ENCODE measurements at places on chromosomes 2 and 18. TPM values are rescaled to one million over a fixed set of nuclear protein-coding genes. Genes with fewer than 3 reads are reported as not detected.

DNA sequence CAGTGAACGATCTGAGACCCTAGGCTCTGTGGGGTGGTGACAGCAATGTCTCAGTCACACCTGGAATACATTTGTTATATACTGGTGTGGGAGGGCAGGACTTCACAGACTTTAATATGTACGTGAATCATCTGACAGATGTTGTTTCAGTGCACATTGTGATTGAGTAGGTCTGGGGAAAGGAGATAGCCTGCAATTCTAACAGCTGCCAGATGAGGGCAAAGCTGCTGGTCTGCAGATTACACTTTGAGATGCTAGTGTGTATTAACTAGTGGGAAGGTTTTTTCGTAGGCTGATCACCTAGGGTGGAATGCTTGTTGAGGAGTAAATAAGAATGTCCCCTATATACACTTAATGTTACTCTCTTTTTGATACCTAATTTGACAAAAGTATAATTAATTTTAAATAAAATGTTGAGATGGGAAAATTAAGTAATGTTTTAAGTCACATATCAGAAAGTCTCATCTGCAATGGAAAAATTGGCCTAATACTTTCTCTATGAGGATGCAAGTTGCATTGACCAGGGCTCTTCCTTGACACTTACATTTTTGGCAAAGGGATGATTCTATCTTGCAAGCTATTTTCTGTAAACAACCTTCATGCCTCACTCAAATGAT is 496.9 kb upstream of the HNMT start:
- DNase-seq = no peak

DNA sequence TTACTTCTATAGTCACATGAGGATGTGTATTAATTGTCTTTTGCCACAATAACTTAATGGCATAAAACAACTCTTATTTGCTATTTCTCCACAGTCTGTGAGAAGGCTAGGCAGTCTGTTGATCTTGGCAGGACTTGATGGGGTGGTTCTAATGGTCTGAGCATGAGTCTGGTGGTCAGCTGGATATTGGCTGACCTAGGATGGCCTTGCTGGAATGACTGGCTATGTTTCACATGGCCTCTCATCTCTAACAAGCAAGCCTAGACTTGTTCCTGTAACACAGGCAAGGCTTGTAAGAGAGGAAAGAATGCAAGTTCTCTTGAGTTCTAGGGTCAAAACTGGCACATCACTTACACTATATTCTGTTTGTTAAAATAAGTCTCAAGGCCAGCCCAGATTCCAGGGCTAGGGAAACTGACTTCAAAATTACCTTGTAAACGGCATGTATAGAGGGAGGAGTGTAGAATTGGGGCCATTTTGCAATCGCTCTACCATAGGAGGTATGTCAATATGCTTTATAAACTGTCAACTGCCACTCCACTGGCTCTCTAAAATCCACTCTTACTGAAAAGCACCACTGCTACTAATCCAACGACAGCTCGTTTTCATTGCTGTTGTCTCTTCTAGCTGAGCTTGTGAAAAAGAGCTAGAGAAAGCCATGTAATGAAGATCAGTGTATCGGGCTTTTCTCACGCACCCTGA is 325.0 kb upstream of the PKDCC start:
- DNase-seq = no peak

DNAJC5G gene
- total RNA-seq = 2.3 TPM

DNA sequence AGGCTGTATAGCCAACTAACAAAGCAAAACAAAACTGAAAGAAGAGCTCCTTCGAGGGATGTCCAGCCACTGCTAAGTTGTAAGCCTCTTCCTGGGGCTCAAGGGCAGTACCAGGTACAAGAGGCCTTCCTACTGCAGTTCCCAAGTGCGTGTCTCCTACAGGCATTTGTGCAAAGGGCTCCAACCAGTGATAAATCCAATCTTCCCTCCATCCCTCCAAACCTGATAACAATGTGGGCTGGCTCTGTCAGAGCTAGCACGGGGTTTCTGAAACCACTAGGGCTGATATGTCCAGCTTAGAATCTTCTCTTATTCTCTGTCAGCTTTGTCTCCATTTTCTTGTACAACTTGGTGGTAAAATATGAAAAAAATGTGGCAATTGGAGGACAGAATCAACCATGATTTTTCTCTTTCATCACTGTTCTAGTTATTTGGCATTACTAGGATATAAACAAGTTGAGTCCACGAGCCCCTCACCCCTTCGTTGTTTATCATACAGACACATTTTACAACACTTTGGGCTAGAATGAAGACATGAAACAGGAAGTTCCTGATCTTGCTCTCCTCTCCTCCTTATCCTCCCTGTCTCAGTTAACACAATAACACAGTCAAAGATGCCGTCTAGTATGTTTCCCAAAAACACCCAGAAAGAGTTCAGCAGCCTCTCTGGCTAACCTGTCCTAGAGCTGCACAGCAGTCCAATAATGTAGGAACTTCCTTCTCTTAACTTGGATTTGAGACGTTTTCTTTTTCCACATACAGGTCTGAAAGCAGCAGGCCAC is 35.4 kb upstream of the WIPF1 start:
- no peak for DNase-seq

TET3 gene
- total RNA-seq = 2.0 TPM

GRCh38 chr2:85697096-85697495 is 2.9 kb downstream of the GNLY start:
- DNase-seq = no peak

CNTNAP5 gene
- not detected for total RNA-seq

HOXD13 gene
- total RNA-seq = not detected

DNA sequence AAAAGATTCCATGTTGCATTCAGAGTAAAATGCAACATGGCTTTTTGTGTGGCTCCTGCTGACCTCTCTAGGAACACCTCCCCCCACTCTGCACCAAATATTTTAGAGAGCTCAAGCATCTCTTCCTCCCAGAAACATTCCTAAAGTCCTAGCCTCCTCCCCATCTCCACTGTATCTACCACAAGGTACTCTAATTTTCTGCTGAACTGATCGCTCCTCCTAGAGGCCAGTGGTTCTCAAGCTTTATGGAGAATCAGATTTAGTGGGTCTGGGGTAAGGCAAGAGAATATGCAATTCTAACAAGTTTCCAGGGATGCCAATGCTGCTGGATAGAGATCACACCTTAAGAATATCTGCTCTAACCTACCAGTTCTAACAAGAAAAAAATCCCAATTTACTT is 89.5 kb upstream of the HNRNPA3 start:
- DNase-seq = no peak

DNA sequence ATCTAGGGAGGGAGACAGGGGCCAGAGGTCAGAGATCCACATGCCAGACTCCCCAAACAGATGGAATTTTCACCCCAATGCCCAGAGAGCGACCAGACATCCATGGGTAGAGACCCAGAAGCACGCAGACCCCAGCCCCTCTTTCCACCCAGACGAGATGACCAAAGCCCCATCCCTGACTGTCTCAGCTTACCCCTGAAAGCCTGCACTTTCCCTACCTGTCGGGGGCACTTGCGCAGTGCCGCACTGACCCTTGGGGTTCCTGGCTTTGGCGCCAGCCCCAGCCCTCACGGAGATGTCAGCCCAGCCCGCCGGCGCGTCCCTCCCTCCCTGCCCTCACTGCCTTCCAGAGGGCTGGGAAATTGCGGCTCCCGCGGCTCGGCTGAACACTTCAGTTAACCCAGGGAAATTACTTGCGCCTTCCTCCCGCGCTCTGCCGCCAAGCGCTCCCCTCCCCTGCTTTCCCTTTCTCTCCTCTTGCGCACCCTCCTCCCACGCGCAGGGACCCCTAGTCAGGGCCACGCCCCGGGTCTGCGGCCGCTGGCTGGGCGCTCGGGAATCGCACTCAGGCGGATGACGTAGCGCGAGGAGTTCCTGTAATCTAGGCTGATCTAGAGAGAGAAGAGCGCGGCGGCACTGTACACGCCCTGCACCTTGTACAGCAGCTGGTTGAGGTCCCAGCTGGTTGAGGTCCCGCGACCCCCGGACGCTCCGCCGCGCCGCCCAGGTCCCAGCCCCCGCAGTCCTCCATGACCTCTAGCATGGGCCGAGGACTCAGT is 12.0 kb downstream of the ALPG start:
- DNase-seq = no peak

DNA sequence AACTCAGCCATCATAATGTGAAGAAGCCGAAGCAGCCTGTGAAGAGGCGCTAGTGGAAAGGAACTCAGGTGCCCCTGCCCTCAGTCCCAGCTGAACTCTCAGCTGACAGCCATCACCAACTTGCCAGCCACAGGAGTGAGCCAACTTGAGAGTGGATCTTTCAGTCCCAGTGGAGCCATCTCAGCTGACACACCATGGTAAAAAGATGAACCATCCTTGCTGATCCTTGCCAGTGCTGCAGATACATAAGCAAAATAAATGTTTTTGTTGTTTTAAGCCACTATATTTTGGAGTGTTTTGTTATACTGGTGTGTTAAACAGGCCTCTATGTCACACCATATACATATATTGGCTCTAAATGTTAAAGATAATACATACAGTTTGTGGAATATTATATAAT is 195.8 kb upstream of the SPRED2 start:
- no peak for DNase-seq

DNA sequence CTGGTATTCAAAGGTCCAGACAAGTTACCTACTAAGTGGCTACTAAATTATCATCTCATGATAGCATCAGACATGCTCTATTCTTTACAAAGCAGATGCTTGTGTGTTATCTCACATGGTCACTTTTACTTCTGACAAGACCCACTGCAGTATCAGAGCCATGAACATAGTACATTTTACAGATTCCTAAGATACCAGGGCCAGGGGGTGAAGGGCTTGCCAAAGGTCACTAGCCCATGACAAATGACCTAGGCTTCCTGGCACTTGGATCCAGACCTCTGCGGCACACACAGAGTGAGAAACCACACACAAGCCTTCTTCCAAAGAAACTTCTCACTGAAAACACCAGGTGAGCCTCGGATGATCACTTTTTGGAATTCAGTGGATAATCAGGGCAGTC is 446.8 kb downstream of the EIPR1 start:
- no peak for DNase-seq

SULT1C4 gene
- total RNA-seq = 2.7 TPM

DNA sequence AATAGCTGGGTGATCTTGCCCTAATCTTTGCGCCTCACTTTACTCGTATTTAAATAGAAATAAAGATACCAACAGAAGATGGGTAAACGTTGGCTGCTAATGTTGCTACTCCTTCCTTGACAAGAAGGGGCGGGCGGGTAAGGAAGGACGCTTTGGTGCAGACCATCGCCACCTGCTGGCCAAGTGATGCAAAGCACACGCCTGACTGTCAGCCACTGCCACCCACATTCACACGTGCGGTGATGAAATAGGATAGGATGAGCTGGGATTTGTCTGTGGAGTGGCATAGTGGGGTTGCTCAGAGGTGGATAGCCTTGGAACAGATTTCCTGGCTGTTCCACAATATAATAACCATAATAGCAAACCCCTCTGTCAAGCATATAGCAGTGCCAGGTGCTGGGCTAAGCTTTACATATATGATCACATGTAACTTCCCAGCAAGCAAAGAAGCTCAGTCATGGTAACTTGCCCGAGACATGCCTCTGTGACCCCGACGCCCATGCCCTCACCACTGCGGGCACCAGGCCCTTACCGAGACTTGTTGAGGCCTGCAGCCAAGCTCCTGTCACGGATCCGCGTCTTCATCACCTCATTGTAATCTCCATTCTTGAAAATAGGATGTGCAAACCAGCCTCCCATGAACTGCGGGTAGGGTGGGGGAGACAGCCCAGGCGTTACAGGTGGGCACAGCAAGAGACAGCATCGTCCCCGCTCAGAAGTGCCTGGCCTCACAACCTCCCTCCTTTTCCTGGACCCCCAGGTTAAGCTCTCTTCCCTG is 39.3 kb downstream of the LCT start:
- peak; percentile 81 for DNase-seq

DNA sequence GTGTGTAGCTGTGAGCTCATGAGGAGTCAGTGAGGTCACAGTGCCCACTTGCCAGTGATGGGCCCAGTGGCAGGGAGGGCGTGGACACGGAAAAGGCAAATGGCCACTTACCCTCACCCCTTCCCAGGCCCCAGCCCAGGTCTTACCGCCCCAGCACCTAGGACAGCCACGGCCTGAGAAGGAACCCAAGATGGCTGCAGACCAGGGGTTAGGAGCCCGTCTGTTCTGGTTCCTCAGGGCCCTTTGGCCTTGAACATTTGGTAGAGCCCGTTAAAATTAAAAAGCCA is 74.1 kb downstream of the EMX1 start:
- DNase-seq = no peak

GRCh38 chr2:203344667-203345066 is 16.5 kb downstream of the ABI2 start:
- no peak for DNase-seq

RGPD4 gene
- 0.11 TPM for total RNA-seq

DNA sequence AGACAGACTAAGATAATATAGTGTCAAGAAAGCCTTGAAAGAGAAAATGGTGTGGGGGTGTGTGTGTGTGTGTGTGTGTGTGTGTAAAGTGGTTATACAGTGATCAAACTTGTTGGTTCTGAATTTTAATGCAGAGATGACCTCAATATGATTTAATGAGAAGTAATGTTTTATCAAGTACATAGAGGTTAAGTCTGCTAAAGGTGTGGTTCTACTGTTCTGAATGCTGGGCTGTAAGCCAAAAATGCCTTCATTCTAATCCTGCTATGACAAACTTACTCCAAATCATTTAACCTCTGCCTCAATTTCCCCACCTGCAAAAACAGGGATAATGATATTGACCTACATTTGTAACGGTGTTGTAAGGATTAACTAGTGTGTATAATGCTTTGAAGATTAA is 87.9 kb downstream of the WDPCP start:
- no peak for DNase-seq

GRCh38 chr18:36771245-36771644 is 57.6 kb downstream of the TPGS2 start:
- DNase-seq = no peak

DNA sequence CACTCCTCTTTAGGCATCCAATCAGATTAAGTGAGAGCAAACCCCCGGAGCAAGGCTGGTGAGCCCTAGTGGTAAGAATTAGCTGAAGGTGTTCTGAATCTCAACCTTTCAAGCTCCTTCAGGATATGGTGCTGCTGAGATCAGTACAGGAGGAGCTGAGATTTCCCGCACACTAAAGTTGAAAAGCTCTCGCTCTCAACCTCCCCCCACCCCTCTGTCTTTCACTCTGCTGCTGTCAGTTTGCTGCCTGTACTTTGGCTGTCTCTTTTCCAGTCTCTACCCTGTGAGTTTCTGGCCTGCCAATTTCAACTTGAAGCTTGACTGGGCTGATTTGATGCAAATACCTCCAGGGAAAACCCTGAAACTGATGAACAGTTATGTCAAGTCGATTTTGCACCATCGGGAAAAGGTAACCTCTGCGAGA is 15.7 kb downstream of the ZEB2 start:
- DNase-seq = no peak

DNA sequence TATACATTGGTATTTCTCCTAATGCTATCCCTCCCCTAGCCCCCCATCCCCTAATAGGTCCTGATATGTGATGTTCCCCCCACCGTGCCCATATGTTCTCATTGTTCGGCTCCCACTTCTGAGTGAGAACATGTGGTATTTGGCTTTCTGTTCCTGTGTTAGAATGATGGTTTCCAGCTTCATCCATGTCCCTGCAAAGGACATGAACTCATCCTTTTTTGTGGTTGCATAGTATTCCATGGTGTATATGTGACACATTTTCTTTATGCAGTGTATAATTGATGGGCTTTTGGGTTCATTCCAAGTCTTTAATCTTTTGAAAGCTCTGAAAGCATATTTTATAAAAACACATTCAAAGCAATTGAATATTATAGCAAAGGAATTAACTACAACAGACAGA is 1169.4 kb upstream of the ZEB2 start:
- no peak for DNase-seq

GRCh38 chr2:37343537-37344434 is 644 bp upstream of the QPCT start:
- no peak for DNase-seq
